Activated naive CD4-positive, alpha-beta T cell treated with anti-CD3 and anti-CD28 coated beads for 36 hours (primary cell): ENCODE measurements at places on chromosomes 13 and 19.
A peak's percentile ranks its signal among the peaks of the same experiment; 100 is the strongest.

GRCh38 chr13:95614641-95615245, 29.8 kb downstream of the DZIP1 start:
- DNase-seq = no peak

- no peak for DNase-seq
These were observed 289.8 kb upstream of the SPRY2 start for GRCh38 chr13:80630685-80631121.

- no peak for DNase-seq
These were observed 26.3 kb upstream of the DCLK1 start for GRCh38 chr13:36157480-36157879.

DNA sequence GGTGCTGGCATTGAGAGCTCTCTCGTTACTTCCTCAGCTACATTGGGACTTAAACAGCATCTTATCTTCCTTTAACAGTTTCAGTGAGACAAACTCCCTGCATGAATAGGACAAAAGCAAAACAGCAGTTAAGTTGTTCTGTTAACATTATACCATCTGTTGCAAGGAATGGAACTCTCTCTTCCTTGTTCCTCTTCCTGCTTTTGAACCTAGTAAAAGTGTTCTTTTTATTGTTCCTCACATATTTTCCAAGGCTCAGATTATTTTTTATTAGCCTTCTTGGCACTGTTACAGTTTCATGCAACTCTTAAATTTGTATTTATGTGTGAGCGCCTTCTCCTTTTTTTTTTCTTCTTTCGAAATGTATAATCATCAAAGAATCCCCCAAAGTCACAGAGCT, 202.6 kb upstream of the UFM1 start:
- no peak for DNase-seq

DNA sequence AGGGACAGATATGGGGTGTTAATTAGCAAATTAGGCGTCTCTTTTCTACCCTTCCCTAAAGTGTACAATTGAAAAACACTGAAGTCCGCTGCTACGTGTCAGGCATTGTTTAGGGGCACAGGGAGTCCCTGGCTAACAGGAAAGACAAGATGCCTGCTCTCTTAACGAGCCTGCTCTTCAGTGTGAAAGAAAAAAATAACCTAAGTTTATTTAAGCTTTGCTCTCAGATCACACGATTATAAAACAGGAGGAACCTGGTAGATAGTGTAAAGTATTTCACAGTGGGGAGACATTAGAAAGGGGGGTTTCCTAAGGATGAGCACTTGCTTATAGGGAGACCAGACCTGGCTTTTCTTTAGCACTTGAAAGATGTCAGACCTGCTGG, 38.7 kb downstream of the IGFL2 start:
- DNase-seq = no peak

DNA sequence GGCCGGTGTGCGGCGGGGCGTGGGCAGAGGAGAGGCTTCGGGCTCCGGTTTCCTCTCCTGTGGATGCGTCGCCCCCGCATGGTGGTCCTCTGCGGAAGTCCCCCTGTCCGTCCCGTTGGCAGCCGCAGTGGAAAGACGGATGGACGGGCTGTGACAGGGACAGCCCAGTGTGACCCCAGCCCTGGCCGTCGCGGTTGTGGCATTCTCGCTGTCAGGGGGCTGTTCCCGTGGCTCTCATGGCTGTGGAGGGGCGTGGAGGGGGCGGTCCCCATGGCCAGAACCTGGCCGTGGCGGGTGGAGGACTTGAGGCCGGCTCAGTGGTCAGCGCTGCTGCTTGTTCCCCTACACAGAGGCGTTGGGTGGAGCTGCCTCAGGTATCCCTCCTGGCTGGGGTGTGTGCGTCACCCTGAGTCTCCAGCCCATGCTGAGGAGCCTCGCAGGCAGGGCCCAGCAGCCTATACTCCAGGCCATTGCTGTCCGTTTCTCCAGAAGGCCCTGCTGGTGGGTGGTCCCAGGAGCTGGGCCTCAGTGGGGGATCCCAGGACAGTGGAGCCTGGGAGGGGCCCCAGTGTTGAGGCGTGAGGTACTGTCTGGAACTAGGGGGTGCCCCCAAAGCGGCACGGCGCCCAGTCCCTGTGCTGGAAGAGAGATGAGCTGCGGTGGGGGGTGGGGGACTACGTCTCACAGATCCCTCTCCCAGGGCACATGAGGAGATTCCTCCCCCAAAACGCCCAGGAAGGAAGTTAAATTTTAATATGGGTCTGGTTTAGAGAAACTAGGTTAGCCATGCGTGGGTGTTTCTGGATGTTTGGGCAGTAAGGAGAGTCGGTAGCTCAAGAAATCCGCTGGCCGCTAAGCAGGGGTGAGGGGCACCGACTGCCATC, 20.3 kb downstream of the CSNK1G2 start:
- no peak for DNase-seq

GRCh38 chr19:10551698-10552301, 8.1 kb downstream of the ATG4D start:
- DNase-seq = peak; percentile 77

DNA sequence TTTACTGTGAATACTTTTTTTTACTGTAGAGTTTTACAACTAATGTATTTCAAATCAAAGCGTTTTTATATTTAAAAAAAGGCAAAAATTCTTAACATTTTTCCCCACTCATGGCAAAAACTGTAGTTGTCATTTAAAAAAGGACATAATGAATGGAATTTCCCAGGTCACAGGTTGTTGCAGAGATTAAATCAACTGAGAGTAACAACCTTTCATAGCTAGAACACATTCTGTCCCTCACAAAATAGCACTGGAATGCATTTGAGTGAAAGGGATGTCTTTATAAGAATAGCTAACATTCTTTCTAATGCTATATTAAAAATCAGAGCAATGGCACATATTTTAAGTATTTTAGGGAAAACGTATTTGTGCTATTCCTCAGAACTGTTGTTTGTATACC, 1393.3 kb upstream of the ATXN8OS start:
- no peak for DNase-seq

GRCh38 chr19:4310247-4311121, 6.1 kb downstream of the FSD1 start:
- peak; percentile 27 for DNase-seq

- DNase-seq = no peak
These were observed 37.4 kb downstream of the ZNF787 start for GRCh38 chr19:56083668-56084067.

DNA sequence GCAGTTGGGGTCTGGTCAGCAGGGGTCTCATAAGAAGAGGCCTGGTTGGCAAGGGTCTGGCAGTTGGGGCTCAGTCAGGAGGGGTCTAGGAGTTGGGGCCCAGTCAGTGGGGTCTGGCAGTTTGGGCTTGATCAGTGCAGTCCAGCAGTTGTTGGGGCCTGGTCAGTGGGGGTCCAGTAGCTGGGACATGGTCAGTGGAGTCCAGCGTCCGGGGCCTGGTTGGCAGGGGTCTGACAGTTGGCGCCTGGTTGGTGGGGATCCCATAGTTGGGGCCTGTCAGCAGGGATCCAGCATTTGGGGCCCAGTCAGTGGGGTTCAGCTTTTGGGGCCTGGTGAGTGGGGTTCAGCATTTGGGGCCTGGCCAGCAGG, 60.5 kb upstream of the TPM4 start:
- DNase-seq = no peak

GRCh38 chr13:104327211-104327610, 1261.0 kb upstream of the SLC10A2 start:
- no peak for DNase-seq

DNA sequence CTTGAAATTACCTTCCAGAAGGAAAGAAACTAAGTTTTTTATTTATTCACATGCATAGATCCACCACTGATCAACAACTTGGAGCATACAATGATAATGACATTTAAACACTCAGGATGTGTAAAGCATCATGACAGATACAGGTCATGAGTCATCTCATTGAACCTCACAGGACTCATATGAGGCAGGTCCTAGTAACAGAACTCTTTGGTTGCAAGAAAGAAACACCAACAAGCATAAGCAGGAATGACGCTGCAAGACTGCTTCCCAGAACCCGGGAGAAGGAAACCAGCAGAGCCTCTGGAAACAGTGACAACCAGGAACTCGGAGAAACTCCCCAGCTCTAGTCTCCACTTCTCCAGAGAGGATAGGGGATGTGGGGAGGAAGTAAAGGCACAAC, 60.8 kb upstream of the IPO5 start:
- no peak for DNase-seq

DNA sequence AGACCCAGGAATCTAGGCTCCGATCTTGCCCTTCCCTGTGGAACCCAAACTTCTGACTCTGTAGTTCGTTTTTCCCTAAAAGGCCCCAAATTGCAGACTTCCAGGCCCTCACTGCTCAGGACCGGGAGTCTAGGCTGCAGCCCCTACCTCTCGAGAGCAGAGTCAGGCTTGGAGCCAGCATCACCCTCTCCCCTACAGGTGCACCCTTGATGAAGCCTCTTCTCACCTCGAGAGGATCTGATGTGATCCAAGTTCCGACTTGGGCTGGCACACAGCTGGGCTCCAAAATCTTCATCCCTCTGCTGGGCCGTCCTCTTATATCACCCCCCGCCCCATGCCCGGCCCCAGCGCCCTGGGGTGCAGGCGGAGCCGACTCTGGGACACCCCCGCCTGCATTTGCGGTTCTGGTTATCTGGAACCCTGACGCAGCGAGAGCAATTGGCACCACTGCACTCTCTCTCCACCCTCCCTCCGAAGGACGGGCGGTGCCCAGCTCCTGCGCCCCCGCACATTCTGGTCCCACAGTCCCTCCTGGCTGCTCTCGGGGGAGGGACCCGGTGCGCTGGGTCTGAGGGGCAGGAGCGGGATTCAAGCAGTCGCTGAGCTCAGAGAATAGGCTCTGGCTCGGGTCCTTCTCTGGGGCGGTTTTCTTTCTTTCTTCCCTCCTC, at the start of gene KLK7:
KLK7 (minus strand) TSS at position 293 of the 668 bp plus-strand sequence. CDS start 1,518 bp downstream, outside the sequence.
- no peak for DNase-seq

DNA sequence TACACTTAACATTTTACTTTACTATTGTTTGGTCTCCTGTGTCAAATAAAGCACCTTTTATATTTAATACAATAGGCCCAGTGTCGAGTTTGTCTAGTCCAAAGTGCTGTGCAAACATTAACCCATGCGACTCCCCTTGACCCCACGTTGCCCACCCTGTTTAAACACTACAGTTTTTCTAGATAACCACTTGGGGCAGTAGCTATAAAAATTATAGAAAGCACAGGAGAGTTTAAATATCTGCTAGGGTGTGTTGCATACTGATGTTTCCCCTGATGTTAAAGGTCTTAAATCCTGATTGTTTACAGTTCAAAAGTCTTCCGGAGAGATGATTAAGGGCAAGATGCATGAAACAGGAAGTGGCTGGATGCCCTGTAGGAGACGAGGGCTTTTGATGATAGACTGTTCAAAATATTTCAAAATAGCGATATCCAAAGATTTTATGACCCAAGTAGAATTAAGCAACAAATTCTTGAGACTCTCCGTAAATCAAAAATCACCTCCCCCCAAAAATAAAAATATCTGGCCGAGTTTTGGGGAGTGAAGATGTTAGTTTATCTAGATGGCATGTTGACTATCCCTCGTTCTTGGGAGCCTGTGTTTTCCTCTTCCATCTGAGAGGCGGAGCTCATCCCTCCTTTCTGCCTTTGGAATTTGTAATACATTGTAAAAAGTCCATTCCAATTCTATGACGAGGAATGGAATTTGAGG, 167.1 kb downstream of the FGF9 start:
- no peak for DNase-seq

DNA sequence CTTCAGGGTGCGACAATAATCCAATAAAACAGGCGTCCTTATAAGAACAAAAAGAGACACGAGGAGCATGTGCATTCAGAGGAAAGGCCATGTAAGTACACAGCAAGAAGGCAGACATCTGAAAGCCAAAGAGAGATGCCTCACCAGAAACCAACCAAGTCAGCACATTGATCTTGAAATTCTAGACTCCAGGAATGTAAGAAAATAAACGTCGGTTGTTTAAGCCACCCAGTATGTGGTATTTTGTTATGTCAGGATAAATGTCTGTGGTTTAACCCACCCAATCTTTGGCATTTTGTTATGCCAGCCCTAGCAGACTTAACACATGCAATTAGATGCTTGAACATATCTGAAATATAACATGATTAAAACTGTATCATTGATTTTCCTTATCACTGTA, 452.0 kb downstream of the SLITRK6 start:
- DNase-seq = no peak

- no peak for DNase-seq
These were observed 305.4 kb downstream of the KLF12 start for GRCh38 chr13:73828811-73829210.

GRCh38 chr13:78478183-78478582, 125.2 kb downstream of the POU4F1 start:
- no peak for DNase-seq

GRCh38 chr13:25196971-25197370, 24.9 kb upstream of the AMER2 start:
- no peak for DNase-seq

- no peak for DNase-seq
These were observed 4.9 kb upstream of the KLK15 start for GRCh38 chr19:50838239-50838638.

- DNase-seq = no peak
These were observed 45.0 kb downstream of the ZNF85 start for GRCh38 chr19:20968092-20968491.
